Tibial artery (tissue), 4 donors: ENCODE measurements at places on chromosomes 3 and 15.

- DNase-seq: no peak
Observed at GRCh38 chr3:120275618-120276017, 9.4 kb downstream of the GPR156 start.

DNA sequence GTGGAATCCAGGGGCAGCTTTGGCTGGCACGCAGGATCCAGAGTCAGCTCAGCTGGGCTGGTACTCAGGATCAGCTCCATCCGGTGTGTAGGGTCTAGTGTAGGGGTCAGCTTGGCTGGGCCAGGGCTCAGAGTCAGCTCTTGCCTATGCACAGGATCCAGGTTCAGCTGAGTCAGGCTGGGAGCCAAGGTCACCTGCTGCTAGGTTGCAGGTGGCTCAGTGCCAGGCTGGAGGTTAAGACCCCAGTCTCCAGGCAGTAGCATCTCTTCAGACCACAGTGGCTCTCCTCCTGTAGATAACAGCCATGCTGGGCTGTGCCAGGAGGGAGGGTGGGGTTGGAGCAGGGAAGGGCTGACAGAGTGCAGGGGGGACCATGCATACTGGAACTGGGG, 1.8 kb downstream of the HYAL3 start:
- no peak for DNase-seq

GRCh38 chr3:181189556-181189955, 200.0 kb upstream of the DNAJC19 start:
- no peak for DNase-seq

- no peak for DNase-seq
Observed at GRCh38 chr3:100081986-100082692, 32.2 kb downstream of the FILIP1L start.

DNA sequence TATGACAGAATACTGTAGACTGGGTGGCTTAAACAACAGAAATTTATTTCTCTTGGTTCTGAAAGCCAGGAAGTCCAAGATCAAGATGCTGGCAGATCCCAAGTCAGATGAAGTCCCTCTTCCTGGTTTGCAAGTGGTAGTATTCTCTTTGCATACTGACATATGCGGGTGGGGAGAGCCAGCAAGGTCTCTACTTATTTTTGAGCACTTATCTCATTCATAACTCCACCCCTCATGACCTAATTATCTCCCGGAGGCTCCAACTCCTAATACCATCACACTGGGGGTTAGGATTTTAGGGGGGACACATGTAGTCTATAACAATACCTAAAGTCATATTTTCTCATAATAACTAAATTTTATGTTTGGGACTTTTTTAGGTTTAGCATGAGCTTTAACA, 65.3 kb downstream of the BLM start:
- no peak for DNase-seq

GRCh38 chr3:121995161-121996137, 26.6 kb downstream of the ILDR1 start:
- peak; percentile 68 for DNase-seq

DNA sequence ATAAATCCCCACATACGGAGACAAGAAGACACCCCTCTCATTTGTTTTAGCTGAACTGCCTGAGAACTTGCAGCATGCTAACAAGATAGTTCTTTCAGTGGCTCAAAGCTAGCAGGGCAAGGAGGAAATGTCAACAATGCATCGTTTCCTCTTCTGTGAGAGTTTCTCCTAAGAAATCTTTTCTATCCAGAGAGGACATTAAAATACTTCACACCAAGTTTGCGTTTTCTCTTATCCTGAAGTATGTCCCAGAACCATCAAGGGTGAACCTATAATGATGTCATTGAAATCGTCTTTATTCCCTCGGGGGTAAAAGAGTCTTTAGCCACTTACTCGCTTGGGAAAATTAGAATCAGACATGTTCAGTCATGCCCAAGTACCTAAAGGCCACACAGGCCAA, 541.7 kb upstream of the MDFIC2 start:
- DNase-seq: no peak
